ENCODE measurements at places on chromosomes 3 and 15.

GRCh38 chr3:181952929-181953328 lies 241.2 kb downstream of the SOX2 start:
- DNase-seq = no peak

DNA sequence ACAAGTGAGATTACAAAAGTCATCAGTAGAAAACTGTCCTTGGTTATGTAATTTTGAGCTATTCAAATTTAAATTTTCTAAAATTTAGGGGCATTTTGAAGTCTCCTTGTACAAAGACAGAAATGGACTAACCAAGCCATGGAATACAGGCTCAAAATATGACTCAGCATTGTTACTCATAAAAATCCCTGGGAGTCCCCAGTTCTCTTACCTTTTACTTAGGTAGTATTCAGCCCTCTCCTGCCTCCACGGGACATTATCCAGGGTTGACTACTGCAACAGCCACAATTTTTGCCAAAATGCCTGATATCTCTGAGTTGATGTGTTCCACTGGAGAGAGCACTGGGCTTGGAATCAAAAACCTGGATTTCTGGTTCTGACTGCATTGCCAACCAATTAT lies 25.0 kb downstream of the CLDN18 start:
- DNase-seq = no peak

DNA sequence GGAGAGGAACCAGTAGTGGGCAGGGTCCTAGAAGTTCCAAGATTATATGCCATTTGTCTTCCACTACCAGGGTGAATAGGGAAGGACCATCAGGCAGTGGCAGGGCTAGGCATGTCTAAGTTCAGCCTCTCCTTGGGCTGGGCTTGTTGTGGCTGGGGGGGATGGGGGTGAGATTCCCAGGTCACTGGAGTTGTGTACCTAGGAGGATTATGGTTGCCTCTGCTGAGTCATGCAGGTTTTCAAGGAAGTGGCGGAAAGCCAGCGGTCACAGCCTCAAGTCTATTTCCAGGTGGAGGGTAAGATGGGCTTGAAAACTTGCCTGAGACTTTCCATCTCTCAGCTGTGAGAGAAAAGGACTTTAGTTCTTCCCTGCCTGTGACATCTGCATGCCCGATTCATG lies 1407.1 kb downstream of the SI start:
- no peak for DNase-seq

- DNase-seq = no peak
Measured at GRCh38 chr3:127157171-127157828, 35.6 kb upstream of the PRR23E start.

GRCh38 chr3:195788711-195789581 lies 22.8 kb downstream of the MUC4 start:
- DNase-seq = no peak

- DNase-seq = no peak
Measured at GRCh38 chr3:58371754-58372153, 39.1 kb downstream of the PXK start.

DNA sequence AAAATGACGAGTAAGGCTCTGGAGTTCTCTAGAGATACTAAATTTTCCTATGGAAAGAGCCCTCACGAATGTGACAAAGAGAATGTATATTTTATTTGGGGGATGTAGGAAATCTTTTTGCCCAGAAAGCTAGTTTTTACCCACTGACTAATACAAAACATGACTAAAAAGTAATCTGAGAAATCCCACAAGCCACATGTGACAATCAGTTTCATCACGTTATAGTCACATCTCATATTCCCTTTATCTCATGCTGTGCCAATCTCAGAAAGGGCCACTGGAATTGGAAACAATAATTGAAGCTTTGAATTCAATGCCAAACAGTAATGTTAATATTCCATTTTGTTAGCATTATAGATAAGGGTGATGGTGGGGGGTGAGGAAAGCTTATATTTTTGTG lies 509.0 kb upstream of the GOLIM4 start:
- no peak for DNase-seq

- no peak for DNase-seq
Measured at GRCh38 chr15:50071551-50072258, 47.3 kb downstream of the ATP8B4 start.

DNA sequence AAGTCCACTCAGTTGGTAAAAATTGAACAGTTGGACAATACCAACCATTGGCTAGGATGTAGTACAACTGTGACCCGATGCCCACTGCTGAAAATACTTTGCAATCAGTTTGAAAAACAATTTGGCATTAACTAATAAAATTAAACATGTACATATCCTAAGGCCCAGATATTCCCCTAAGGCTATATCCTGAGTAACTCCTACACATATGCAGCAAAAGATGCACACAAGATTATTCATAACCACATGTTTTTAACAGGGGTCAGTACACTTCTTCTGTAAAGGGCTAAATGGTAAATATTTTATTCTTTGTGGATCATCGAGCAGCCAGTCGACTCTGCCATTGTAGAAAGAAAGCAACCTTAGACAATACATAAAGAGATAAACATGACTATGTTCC lies 116.3 kb downstream of the MEX3B start:
- no peak for DNase-seq

DNA sequence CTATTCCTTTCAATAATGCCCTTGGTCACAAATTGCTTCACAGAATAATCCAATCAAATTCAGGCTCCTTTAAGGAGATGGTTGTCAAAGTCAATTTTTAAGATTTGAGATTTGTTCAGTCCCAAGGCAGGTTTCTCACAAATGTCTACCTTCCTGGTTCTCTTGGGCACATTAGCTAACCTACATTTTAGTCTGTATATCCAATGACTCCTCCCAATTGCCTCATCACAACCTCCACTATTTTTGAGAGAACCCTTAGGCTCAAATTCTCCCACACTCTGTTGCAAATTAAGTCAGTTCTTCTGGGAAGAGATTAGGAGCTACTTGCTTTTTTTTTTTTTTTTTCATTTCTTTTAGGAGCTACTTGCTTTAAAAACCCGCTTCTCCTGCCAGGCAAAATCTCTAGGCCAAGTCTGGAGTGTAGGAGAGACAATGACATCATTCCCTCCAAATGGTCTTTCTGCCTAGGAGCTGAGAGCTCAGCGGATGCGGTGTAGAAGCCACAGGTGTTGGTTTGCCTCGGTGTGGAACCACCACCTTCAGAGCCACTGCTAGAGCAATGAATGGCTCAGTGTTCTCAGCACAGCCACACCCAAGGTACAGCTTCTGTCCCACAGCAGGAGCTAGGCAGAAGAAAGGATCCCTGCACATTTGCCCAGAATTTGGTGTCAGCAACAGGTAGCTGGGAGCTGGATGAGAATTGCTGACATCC lies 10.0 kb upstream of the INO80 start:
- no peak for DNase-seq

- DNase-seq = no peak
Measured at GRCh38 chr3:172223870-172224269, 184.5 kb downstream of the FNDC3B start.

DNA sequence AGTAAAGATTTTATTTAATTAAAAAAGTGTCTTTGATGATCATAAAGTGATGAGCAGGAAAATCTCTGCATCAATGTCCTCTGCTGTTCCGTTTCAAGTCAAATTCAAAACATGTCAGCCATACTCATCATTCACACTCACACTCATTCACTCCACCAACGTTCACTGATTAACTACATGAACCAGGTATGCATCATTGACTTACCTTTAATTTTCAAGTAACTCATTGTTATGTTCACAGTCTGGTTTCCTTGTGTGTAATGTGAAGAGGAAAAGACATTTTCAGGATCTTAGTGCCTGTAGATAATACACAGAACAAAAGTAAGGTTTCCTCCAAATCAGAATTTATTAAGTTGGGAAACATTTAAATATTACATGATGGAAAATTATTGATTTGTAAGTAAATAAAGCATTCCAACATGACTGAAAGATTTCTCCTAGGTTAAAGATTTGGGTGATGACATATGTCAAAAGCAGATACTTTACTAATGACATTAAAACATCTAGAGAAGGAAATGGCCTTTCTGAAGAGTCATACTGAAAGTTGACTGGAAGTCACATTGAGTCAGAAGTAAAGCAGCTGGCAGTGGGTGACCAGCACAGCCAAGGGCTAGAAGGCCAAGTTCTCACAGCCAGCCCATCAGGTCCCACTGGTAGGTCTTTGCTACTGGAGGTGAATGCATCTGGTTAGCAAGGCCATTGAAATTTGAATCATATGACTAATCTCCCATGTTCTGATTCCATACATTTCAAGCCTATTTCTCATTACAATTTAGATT lies 251.9 kb downstream of the CDIN1 start:
- no peak for DNase-seq

GRCh38 chr3:10780243-10780642 lies 35.8 kb upstream of the SLC6A11 start:
- no peak for DNase-seq

DNA sequence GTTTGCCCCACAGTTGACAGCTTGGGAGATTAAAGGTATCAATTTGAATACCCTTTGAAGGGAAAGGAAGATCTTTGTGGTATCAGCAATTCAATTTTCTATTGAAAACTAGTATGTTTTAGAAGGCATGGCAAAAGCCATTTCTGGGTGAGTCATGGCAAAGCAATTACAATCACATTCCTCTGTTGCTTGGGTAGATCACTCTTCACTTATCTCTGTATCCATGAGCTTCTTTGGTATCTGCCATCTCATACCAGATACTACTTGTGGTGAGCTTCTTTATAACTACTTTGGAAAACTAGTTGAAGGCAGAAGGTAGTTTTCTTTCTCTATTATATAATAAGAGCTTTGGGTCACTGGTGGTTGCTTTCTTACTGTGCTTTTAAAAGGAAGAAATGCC lies 28.3 kb upstream of the LSAMP start:
- no peak for DNase-seq

DNA sequence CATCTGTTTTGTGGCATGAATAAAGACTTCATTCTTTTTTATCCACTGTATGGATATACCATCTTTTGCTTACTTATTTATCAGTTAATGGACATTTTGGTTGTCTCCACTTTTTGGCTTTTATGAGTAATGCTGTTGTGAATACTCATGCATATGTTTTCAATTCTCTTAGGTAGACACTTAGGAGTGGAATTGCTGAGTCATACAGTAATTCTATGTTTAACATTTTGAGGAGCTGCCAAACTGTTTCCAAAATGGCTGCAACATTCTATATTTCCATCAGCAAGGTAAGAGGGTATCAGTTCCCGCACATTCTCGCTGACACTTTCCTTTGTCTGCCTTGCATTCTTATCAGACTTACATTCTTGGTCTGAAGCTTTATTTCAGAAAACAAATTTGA lies 191.1 kb downstream of the WNT5A start:
- no peak for DNase-seq

DNA sequence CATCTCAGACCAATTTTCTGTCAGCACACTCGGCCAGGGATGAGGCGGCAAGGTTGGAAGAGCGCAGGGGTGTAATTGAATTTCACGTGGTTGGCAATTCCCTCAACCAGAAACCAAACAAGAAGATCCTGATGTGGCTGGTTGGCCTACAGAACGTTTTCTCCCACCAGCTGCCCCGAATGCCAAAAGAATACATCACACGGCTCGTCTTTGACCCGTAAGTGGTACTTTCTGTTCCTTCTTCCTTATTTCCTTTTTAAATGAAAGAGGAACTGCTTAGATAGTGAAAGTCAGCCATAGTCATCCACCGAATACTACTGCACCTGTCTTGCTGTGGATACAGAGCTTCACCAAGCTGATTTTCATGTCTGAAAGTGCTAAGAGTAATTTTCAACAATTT lies 60.1 kb downstream of the SGO1 start:
- DNase-seq = no peak

- no peak for DNase-seq
Measured at GRCh38 chr3:60752809-60753208, 498.4 kb downstream of the FHIT start.

DNA sequence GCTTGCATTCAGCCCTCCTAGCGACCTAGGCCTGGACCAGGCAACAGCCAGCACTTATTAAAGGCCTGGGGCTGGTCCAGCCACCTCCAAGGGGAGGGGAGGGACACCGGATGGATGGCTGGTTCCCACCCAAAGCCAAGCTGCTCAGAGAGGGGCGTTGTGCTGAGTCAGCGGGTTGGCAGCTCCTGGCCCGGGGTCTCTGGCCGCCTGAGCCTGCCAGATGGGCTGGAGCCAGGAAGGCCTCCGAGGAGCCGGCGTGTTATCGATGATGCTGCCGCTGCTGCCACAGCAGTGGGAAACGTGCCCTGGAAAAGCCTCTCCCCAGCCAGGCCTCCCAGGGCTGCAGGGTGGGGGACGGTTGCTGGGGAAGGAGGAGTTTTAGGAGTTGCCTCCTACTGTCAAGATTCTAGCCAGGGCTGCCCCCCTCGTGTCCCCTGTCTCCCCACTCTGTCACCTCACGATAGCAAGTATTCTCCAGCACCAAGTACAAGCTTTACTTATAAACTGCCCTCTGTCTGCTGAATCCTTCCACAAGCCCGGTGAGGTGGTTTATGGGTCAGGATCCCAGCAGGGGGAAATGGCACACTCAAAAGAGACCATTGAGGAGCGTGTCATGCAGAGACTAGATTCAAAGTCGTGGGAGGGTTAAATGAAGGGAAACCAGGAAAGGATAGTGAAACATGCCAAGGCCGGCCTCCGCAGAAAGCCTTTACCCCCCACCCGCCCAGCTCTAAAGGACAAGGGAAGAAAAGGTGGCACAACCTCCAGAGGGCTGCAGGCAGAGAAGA lies 43.2 kb upstream of the TSEN2 start:
- no peak for DNase-seq

- no peak for DNase-seq
Measured at GRCh38 chr15:40877694-40878093, 3.7 kb upstream of the RHOV start.

DNA sequence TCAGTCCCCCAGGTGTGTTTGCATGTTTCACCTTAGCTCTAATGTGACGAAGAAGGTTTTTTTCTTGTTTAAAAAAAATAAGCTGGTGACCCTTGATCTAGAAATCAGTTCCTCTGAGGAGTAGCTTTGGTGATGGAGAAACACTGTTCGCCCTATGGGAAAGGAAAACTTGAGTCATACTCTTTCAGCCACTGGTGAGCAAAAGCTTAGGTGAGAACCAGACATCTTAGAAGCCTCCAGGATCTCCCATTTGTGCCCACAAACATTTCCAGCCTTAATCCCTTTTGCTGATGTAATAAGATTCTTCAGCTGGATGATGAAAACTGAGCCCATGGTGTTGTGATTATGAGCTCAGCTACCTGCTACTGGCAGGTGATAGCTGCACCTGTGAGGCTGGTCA lies 37.8 kb downstream of the SLC27A2 start:
- DNase-seq = no peak
